Activated T-cell treated with anti-CD3 and anti-CD28 coated beads, Interleukin-2, amount 50 U/mL, for 48 hours (primary cell): ENCODE measurements at places on chromosomes 5 and 9.

- DNase-seq, result peak; percentile 70
Observed at GRCh38 chr9:20620650-20621470, 1.4 kb downstream of the MLLT3 start.

DNA sequence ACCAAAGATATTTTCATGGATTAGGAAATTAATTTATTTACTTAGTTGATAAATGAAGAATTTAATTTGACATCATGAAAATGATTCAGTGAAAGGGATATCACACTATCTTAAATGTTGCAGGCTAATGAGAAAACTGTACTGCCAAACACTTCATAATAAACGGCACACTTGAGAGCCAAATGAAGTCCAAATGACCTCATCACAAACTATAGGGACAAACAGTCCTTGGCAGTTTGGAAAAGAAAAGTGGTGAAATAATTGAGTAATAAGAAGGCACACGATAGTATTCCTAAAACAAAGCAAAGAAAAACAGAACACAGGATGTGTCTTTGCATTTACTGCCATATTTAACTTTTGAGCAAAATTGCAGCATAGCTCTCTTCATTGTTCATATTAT is 116.9 kb upstream of the TLR4 start:
- DNase-seq, result no peak

DNA sequence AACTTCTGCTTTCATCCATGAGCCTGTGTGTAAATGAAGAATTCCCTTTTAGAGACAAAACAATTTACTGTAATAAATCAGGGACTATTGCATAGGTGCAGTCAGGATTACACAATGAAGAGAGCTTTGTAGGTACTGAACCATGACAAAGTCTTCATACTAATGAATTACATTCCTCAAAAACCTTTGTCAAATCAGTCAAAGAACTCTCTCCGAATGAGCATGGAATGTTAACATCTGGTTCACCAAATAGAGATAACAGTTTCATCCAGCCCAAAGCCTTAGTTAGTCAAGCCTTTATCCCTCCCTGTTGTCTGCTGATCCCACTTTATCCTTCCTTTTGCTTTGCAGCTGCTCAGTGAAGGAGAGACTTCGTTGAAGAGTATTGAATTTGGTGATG is 62.9 kb upstream of the DMRTA1 start:
- DNase-seq, result no peak

- no peak for DNase-seq
Observed at GRCh38 chr9:129785866-129786265, 17.1 kb upstream of the TOR1B start.

GRCh38 chr9:121156263-121156731 is 45.4 kb downstream of the RAB14 start:
- DNase-seq, result no peak

DNA sequence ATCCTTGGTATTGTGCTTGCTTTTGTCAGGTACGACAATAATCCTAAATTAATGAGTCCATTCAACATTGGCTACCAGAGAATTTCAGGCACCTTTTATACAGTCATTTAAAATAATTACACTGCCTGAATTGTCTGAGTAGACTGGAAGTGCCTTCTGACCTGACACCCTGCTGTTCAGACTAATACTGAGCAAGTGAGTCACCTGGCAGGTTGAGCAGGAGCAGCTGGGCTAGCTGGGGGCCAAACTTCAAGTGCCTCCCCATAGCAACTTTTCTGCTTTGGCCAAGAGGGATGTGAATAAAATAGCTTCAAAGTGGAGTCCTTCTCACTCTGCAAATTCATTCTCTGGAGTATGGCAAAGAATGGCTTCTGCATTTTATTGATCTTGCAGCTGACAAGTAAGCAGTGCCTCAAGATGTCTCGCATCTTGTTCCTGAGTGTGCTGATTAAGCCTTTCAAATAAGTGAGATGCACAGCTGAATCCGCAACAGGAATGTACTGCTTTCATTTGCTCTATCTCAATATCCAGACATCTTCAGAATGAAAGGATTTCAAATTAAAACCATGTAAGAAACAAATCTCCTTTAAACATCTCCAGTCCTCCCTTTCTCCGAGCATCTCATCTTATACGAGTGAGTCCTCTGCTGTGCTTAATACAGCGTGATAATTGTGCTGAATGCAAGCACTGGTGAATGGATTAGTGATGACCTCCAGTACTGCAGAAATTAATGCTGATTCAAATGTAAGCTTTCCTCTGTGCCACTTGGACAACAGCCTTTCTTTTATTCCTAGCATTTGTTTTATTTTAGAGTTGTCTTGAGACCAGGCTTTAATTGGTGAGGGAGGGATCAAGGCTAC is 271.2 kb downstream of the EDIL3 start:
- DNase-seq, result no peak

GRCh38 chr9:19232823-19233194 is 2.3 kb downstream of the DENND4C start:
- no peak for DNase-seq

GRCh38 chr9:115229496-115229895 is 111.5 kb upstream of the TNC start:
- DNase-seq, result no peak

DNA sequence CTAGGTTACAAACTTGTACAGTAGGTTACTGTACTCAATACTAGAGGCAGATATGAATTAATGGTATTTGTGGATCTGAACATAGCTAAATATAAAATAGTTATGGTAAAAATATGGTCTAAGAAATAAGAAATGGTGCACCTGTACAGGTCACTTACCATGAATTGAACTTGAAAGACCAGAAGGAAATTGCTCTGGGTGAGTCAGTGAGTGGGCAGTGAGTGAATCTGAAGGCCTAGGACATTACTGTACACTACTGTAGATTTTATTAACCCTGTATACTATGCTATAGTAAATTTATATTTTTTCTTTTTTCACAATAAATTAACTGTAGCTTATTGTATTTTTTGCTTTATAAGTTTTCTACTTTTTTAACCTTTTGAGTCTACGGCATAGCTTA is 1020.4 kb downstream of the CDH18 start:
- no peak for DNase-seq

DNA sequence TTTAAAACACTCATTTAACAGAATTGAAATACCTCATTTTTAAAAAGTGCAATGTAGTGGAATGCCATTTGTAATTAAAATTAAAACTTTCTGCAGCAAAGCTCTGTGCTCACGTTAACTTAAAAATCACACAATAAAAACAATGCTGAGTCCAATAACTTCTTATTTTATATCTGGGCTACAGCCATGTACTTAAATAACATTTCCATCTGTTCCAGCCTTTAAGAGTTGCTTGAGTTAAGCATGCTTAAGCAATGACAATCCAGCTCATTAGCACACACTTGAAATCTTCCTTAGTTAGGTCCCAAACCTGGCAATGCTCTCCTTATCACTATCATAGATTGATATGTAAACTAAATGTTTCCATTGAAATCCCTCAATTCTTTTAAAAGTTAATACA is 132.3 kb upstream of the CDH12 start:
- DNase-seq, result no peak

DNA sequence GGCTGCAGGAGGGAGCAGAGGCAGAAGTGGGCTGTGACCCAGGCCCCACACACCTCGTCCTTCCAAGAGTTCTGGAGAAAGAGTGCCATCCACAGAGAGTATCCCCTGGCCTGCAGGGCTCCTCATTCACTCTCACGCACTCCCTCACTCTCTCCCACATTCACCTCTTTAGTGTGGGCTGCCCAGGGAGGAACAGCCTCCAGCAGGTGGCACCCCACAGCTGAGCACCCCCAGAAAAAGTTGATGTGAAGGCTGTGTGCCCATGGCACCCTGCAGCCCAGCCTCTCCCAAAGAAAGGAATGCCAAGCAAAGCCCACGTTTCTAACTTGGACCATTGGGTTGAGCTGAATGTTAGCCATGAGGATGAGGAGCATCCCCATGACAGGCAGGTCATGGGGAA is 4.5 kb upstream of the SHC3 start:
- no peak for DNase-seq

- DNase-seq, result no peak
Observed at GRCh38 chr9:134742822-134743535, 101.4 kb downstream of the COL5A1 start.

GRCh38 chr9:113393281-113393680 is 7.8 kb downstream of the ALAD start:
- DNase-seq, result no peak

- no peak for DNase-seq
Observed at GRCh38 chr9:71955300-71955915, 44.0 kb downstream of the C9orf85 start.

DNA sequence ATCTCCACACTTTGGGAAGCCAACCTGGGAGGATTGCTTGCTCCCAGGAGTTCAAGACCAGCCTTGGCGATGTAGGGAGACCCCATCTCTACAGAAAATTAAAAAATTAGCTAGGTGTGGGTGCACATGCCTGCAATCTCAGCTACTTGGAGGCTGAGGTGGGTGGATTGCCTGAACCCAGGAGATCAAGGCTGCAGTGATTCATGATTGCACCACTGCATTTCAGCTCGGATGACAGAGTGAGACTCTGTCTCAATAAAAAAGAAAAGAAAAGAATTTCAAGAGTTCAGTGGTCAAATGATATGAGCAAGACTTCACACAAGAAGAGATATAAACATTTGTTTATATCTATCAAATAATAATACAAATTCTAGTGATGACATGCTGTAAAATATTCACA is 23.0 kb upstream of the MTAP start:
- DNase-seq, result no peak

- DNase-seq, result no peak
Observed at GRCh38 chr9:88748566-88749261, 213.7 kb downstream of the NXNL2 start.

DNA sequence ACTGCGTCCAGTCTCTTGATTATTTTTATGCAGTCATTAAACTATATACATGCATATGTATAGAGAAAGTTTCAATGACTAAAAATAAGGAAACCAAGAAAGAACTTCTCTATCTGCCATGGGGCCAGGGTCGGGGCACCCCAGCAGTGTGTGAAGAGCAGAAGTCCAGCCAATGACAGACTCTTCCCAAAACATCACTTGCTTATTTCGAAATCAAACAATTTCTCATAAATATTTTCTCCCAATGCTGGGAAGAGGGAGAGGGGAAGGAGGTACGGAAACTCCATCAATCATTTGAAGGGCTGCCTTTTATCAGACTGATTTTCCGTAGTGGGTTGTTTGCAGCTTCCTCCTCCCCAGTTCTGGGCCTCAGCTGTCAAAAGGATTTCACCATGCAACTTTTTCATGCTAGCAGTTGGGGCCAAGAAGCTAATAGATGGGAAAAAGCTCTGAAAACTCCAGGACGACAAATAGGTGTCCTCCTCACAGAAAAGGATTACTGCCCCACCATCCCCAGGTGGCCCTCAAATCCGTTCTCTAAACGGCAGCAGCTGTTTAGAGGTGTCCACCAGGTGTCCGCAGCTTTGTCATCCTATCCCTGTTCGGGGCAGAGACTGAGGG is 617 bp upstream of the FPGS start:
- no peak for DNase-seq

DNA sequence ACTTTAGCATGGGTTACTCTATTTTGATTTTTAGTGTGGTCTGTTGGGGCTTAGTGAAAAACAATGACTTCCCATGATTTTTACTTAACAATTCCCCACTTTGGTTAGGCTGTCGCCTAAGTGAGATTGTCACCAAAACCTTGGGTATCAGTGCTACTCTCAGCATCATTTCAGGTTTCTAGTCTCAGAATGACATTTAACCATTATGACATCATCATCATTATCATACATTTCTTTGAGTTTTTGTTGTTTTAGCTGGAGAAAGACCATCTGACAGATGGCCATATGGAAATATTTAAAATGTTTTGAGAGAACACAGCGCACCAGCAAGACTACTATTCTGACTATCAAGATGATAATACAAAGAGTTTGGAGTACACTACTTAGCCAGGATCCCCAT is 551.0 kb upstream of the PTPRD start:
- DNase-seq, result no peak

- DNase-seq, result no peak
Observed at GRCh38 chr5:66987949-66988838, 208.4 kb downstream of the CD180 start.

DNA sequence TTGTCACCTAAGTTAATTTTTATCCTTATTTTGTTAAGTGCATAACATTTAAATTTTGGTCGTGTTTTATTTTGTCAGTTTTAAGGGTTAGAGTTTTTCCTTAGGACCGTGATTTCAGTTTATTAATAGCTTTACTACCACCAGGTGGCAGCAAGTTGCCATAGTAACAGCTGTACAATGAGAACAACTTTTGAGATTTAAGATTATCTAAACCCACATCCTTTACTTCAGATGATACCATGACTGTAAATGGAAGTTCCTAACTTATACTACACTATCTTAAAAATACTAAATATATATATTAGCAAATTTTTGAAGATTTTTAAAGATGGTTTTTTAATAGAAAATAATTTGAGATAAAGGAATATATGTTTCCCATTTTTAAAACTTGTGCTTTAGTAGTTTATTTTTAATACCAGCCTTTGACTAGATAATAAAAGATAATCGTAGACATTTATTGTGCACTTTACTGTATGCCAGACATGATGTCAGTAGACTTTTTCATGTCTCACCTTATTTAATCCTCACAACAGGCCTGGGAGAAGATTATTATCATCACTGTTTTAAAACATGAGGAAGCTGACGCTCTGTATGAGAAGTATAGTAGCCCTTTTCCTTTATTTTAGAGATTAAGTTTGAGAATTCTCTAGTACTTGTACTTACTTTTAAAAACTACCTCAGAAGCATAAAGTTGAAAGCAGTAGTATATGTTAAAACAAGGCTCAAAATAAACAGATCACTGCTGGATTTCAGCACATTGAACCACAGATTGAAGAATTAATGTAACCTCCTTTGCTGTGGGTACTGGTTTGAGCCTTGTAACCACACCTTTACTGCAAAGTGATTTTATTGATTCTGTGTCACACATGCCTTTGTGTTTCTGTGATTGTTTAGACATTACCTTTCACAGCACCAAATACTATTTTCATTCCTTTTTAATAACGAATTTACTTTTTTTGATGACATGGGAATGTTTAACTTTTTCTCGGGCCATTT is 27.5 kb downstream of the SREK1 start:
- no peak for DNase-seq

DNA sequence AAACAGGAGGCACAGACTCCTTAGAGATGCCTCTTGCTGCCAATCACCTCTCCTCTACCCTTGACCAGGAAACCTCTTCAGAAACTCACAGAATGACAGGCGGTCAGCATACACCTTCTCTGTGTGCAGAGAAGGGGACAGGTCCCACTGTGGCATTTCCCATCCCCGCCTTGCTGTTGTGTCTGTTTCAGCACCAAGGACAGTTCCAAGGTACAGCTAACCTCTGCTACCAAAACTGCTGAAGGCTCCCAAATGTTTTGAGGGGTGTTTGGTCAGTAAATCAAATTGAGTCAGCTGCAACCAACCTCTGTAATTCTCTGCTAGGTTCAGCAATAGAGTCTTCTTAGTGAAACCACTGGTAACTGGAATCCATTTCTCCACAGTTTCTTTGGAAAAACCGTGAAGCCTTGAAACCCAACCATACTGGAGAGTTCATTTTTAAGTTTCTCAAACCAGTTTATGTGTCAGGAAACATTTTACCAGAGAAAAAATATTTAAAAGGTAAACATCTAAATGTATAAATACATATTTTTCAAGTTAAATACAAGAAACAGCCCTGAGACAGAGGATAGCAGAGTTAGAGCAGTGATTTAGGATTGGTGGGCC is 122.0 kb downstream of the DRD1 start:
- DNase-seq, result peak; percentile 25

- peak; percentile 75 for DNase-seq
Observed at GRCh38 chr5:43041669-43042175, 1.6 kb upstream of the ANXA2R start.
